Testis (tissue), 5 donors: ENCODE measurements at places on chromosomes 16 and 17. TPM values are rescaled to one million over a fixed set of nuclear protein-coding genes. Genes with fewer than 3 reads are reported as not detected.

SPNS2 gene
- total RNA-seq = 8.0 TPM

GRCh38 chr16:82735673-82736091, 108.9 kb downstream of the CDH13 start:
- DNase-seq = no peak

- no peak for DNase-seq
Measured at GRCh38 chr17:75102385-75102821, 7.4 kb upstream of the ARMC7 start.

DNA sequence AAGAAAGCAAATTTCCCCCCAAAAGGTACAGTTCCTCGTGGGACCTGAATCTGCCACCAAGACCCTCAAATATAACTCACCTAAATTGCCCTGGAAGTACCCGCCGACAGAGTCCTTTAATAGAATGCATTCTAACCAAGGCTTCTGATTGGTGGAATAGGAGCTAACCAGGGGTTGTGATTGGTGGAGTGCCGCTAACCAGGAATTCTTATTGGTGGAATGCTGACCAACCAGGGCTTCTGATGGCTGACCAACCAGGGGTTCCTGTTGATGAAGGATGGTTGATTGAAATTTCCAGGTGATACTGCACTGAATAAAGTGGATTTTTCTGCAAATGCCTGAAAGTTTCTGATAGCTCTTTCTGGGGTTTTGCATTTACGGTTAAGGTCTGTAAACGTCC, 6.5 kb downstream of the TFAP4 start:
- DNase-seq = peak; percentile 59
